ENCODE measurements at places on chromosomes 16 and 17.

DNA sequence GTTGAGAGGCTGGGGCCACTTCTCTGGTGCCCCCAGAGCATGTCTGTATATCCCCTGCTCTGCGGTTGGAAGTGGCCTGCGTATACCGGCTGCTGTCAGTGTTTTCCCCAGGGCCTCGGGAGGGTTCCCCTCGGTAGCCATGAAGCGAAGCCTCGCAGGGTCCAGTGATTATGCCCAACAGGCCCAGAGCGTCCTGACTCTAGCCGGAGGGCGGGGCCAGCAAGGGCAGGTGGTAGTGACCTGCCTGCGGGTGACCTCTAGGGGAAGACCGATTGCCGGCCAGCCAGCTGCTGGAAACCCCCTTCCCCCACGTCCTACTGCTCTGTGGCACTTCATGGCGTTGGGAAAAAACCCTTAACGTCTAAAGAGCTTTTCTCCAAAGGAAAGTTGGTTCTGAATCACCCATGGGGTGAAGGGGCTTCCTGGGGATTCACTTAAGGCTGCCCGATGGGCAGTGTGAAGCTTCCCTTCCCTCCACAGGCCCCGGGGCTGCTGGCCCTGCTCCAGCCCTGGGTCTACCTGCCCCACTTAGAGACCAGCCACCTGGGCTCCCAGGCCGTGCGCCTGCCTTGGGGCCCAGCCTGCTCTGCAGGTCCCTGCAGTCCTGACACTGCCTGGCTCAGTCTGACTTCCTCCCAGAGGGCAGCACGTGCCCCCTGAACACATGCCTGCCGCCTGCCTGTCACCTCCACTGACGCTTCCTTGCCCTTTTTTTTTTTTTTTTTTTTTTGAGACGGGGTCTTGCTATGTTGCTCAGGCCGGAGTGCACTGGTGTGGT, 72.8 kb downstream of the SOCS1 start:
- DNase-seq: no peak

- DNase-seq: no peak
Measured at GRCh38 chr17:1474402-1475189, 17.9 kb downstream of the MYO1C start.

DNA sequence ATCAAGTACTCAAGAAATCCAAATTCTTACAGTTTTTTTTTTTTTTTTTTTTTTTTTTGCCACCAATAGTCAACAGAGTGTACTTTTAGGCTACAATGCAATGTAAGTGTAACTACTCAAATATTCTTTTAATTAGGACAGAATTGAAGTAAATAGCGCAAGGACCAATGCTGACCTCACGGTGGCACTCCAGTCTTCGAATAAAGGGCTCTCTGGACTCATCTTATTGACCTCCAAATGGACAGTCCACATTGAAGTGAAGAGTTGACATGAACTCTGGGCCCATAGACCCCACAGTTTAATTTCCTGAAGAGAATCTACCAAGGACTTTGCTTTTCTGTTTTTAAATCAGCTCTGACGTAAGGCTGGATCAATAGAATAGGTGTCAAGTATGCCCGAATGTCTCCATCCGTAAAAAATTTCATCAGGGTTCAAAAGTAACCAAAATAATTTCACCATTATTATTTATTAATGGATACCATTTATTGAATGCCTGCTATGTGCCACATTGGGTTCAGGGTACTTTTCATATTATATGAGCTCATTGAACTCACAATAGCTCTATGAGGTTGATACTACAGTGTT, 7.3 kb upstream of the DDX52 start:
- no peak for DNase-seq

DNA sequence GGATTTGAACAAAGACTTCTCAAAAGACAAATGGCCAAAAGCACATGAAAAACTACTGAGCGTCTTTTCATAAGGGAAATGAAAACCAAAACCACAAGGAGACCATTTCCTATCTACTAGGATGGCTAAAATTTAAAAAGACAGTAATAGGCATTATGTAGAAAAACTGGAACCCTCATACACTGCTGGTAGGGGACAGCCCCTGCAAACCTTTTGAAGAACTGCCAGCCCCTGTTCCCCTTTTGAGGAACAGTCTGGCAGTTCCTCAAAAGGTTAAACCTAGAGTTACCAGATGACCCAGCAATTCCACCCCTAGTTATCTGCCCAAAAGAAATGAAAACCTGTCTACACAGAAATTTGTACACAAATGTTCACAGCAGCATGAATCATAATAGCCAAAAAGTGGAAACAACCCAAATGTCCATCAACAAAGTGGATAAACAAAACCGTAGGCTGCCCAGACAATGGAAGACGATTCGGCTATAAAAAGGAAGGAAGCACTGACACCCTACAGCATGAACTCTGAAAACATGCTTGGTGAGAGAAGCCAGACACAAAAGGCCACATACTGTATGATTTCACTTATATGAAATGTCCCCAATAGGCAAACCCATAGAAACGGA, 22.9 kb downstream of the CDIP1 start:
- peak; percentile 88 for DNase-seq

DNA sequence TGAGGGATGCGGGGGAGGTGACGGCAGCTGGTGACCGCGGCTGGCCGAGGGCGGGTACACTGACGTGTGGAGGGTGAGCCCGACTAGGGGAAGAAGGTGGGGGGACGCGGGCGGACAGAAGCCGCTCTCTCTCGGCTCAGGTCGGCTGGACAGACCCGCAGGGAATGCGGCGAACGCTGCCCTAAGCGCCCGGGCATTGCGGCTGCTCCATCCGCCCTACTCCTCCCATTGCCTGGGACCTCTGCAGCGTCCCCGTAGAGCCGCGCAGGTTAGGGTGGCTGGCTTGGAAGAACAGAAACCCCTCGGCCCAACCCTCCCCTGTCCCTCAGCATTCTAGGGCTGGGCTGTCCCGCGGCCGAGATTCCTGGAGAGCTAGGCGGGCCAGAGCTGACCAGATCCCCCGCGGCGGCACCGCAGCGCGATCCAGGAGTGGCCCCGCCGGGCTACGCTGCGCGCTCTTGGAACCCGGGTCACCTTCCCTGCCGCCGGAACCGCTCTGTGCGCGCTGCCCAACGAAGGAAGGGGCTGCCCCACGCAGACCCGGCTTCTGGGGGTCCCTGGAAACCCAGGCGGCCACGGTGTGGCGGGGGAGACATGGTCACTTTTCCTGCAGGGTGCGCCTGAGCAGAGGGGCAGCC, 3.0 kb downstream of the DLX4 start:
- DNase-seq: no peak

DNA sequence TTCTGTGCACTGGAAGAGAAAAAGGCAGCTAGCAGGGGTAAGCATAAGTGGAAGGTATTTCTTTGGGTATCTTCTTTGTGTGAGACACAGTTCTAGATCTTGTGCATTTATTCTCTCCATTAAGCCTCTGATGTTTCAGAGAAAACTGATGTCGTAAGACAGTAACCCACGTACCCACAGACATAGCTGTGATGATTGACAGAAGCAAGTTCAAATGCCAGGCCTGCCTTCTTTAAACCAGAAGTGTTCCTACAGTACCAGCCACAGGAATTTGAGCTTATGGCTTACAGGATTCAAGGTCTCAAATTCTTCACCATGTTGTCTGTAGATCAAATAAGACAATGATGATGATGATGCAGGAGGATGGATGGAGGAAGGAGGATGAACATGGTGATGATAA, 161.4 kb upstream of the KCNJ16 start:
- DNase-seq: no peak

GRCh38 chr16:30914830-30915229, 8.5 kb upstream of the FBXL19 start:
- no peak for DNase-seq

DNA sequence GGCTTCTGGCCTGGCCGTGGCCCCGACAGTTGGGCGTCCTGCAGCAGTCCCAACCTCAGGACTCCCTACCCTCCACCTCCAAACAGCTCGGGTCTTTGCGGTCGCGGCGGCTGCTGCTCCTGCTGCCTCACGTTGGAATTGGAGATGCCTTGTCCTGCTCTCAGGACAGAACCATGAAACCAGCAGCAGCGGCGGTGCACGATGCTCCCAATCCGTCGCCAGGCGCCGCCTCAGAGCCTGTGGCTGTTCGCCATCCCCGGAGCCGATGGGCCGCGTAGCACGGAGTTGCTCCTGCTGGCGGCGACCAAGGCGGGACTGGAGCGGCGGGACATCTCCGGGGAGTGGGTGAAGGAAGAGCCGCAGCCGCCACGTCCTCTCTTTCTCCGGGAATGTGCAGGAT, 1965.9 kb downstream of the TP53TG3F start:
- no peak for DNase-seq

GRCh38 chr17:42155614-42156045, 841 bp upstream of the RAB5C start:
- DNase-seq: no peak

GRCh38 chr16:76583945-76584344, 306.7 kb downstream of the CNTNAP4 start:
- no peak for DNase-seq

- no peak for DNase-seq
Measured at GRCh38 chr17:65751263-65751662, 189.8 kb upstream of the AXIN2 start.

DNA sequence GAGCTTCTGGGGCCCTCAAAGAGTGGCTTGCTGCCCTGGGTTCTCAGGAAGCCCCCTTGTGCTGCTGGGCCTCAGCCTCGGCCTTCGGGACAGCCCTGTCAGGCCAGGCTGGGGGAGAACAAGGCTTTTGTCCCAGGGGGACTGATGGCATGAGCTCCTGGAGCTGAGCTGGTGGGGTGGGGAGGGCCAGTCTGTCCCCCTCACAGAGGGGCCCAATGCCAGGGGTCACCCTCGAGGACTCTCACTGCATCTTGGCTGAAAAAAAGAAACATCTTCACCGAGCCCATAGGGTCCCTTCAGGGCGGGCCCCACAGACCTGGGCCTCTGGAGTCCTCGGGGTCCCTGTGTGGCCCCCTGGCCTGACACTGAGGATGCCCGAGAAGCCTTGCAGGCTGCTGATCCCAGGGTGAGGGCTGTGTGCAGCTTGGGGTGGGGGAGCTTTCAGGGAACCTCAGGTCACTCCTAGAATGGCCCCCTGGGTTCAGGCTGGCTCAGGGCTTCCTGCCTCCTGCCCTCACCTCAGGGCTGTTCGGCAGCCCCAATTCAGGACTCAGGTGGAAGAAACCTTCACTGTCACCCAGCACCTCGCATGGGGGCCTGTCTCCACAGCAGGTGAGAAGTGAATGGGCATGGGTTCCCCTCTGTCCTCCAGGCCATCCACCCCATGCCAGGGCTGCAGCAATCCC, 90.5 kb downstream of the TNFRSF13B start:
- DNase-seq: no peak

- DNase-seq: no peak
Measured at GRCh38 chr17:73492125-73492820, 152.0 kb downstream of the SDK2 start.
